ENCODE measurements at places on chromosomes 13 and 19. TPM values are rescaled to one million over a fixed set of nuclear protein-coding genes. Genes with fewer than 3 reads are reported as not detected.

- H3K4me1 ChIP-seq: no peaks in the 10 kb centered on the region
- peak; percentile 29 for DNase-seq
- peaks cover 17% of the 10 kb centered on the region for H3K27me3 ChIP-seq
- H3K27ac ChIP-seq: no peak overlapping the region
These were observed 3.6 kb downstream of the CD37 start for GRCh38 chr19:49338691-49339300.

DNA sequence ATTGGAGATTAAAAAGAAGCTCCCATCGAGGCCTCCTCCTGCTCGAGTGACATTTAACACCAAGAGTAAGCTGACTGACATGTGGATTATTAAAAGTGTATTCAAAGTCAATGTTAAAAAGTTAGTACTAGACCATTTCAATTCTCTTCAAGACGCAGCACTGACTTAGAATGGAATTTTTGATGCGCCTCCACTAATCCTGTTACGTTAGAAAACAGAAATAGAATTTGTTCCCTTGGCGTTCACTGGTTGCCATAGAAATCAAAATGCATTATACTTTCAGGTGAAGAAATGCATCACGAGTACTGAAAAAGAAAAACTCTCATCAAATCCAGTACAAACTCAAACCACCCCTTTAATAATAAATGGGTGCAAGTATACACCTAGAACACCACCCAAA, 42.2 kb downstream of the BRD4 start:
- peak overlapping the region; percentile 22 for H3K27ac ChIP-seq
- no peaks in the 10 kb centered on the region for H3K27me3 ChIP-seq
- no peaks in the 10 kb centered on the region for H3K36me3 ChIP-seq

DNA sequence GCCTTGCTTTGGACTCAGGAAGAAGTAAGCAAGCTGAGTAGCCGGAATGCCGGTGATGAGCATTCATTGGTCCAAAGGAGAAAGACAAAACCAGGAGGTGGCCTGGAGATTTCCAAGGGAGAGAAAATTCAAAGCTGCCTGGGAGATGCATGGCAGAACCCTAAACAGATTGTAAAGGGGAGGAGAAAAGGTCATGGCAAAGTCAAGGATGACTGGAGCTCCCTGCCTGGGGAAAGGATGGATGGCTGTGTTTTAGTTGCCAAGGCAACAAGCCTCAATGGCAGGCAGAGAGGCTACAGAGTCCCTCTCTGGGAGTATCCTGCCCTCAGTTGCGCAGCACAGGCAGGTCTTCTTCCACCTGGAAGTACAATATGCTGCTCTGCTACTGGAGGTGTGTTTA, 134.0 kb downstream of the ENOX1 start:
- no peaks in the 10 kb centered on the region for H3K27me3 ChIP-seq
- H3K4me3 ChIP-seq: no peak overlapping the region
- DNase-seq: no peak
- no peak overlapping the region for H3K27ac ChIP-seq

DNA sequence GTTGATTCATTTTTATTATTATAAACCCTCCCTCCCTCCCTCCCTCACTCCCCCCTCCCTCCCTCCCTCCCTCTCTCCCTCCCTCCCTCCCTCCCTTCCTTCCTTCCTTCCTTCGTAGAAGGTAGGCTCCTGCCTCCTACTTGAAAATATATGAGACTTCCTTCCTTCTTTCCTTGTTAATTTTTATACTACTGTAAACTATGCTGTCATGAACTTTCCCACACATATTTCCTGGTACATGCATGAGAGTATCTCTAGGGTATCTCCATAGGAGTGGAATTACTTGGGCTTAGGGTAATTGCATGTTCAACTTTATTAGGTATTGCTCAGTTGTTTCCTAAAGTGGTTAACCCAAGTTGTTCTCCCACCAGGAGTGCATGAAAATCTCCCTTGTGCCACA, 330.6 kb downstream of the KCNRG start:
- no peak overlapping the region for H3K4me3 ChIP-seq
- no peaks in the 10 kb centered on the region for H3K4me1 ChIP-seq
- no peaks in the 10 kb centered on the region for H3K27me3 ChIP-seq
- DNase-seq: no peak
- H3K27ac ChIP-seq: no peak overlapping the region
- H3K36me3 ChIP-seq: no peaks in the 10 kb centered on the region

GRCh38 chr13:98576200-98576945, 534 bp downstream of the STK24 start:
- H3K36me3 ChIP-seq: no peaks in the 10 kb centered on the region
- peak overlapping the region; percentile 96 for H3K27ac ChIP-seq
- H3K4me1 ChIP-seq: peaks cover 32% of the 10 kb centered on the region
- no peak for DNase-seq
- H3K4me3 ChIP-seq: peak overlapping the region; percentile 71
- H3K27me3 ChIP-seq: no peaks in the 10 kb centered on the region

- H3K4me1 ChIP-seq: no peaks in the 10 kb centered on the region
- no peaks in the 10 kb centered on the region for H3K36me3 ChIP-seq
- H3K4me3 ChIP-seq: no peak overlapping the region
- no peak for DNase-seq
- no peaks in the 10 kb centered on the region for H3K27me3 ChIP-seq
These were observed 26.2 kb downstream of the FREM2 start for GRCh38 chr13:38713046-38713445.

DNA sequence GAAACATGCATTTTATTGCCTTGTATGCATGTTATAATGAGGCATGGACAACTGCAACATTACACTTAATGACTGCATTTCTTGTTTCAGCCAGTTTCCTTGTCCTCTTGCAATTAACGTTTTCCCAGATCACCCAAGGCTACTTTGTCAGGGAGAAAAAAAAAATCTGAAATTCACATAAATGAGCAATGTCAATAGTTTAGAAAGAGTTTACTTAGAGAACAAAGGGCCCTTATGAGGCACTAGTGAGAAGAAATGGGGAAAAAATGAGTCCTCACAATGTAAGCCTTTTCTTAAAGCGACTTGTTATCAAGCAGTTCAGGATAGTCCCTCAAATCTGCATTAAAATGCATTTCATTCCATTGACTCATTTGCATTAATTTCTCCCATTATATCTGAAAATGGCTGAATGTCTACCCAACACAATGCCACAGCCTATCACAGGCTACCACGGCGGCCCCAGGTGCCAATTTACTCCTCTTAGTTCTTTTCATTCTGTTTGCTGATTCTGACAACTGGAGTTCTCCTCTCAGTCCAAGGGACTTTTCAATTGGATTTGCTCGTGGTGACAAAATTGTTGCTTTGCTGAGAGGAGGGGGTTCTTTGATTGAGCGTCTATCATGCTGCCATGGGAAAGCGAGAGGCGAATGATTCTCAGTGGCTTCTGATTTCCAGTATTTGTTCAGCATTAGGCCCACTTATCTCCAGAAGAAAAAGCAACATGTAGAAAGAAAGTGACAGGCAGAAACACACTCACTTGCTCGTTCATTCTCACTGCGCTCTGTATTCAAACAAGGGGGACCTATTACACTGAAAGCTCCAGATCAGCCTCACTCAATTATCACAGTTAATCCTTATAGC, 107.1 kb downstream of the DACH1 start:
- H3K4me3 ChIP-seq: no peak overlapping the region
- H3K4me1 ChIP-seq: no peaks in the 10 kb centered on the region
- H3K36me3 ChIP-seq: no peaks in the 10 kb centered on the region
- no peak overlapping the region for H3K27ac ChIP-seq
- H3K27me3 ChIP-seq: no peaks in the 10 kb centered on the region
- DNase-seq: no peak

DNA sequence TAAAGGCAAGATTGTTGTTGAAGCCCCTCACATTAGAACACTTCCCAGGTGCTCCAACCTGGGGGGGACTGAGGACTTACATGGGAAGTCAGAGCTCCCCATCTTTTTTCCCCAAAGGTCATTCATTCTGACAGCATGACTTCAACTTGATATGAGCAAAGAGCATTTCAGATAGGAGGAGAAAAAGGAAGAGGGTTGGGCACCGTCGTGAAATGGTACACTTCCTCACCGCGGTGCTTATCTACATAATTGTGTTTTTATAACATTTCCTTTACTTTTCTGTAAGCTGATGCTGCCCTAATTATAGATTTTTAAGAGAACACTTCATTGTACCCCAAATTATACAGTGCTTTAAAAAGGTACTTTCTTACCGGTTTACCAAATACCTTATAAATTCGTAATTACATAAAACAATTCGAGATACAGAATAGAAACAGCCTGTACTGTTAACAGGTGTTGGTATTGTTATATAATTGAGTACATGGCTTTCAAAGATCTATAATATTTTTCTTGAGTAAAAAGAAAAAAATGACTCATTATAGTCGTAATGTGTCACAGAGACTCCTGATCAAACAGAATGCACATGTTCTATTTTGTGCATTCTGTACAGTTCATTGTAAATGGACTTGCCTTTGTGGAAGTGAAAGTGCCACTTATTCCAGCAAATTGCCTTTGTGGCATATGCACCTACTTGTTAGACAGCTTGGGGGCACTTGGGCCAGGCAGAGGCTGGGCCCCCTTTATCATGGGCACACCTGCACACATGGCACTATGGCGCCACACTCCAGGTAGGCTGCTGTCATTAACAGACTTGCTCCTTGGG, 81.8 kb downstream of the GGACT start:
- H3K36me3 ChIP-seq: no peaks in the 10 kb centered on the region
- H3K4me3 ChIP-seq: no peak overlapping the region
- no peak for DNase-seq
- no peaks in the 10 kb centered on the region for H3K4me1 ChIP-seq
- no peak overlapping the region for H3K27ac ChIP-seq

DNA sequence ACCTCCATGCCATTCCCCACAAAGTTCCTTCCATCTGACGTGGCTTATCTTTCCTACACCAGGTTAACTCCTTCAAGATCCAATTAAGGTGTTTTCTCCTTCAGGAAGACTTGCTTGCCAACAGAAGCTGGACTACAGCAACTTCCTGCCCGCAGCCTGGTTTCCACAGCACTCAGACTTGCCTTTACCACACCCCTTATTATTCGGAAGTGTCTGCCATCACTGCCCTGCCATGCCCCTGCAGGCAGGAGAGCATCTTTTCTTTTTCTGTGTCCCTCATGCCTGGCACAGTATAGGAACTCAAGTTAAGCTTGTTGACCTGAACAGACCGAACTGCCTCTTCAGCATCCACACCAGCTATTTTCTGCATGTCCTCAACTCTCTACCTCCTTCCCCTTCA, 168.0 kb downstream of the FOXO1 start:
- no peak overlapping the region for H3K4me3 ChIP-seq
- DNase-seq: no peak
- no peaks in the 10 kb centered on the region for H3K4me1 ChIP-seq
- H3K36me3 ChIP-seq: no peaks in the 10 kb centered on the region
- H3K27me3 ChIP-seq: no peaks in the 10 kb centered on the region

The KLK11 gene
- not detected for total RNA-seq

The ABHD13 gene
- total RNA-seq: 7.2 TPM

The CAPNS1 gene
- total RNA-seq: 199 TPM
